NCI-H2171 (cell line): ENCODE measurements at places on chromosomes 16 and 17.

GRCh38 chr17:40551879-40552768, 13.1 kb downstream of the CCR7 start:
- peak; percentile 19 for DNase-seq

DNA sequence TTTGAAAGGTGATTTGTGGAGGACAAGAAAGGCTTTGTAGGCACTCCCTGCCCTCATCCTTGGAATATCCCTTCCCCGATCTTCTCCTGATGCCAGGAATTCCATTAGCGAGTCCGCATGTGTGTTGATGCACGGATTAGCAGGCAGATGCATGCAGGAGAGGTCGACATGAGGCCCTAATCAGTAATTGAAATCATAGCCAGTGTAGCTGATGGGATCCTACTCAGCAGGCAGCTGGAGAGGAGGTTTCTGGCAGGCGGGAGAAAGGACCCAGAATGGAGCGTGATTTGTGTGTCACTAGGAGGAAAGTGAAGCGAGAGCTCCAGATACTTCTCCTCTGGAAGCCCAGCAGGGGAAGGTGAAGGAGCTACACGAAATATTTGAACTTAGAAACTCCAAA, 196.3 kb upstream of the CDH11 start:
- DNase-seq, result no peak

GRCh38 chr17:6000426-6000825, 69.8 kb upstream of the WSCD1 start:
- no peak for DNase-seq

DNA sequence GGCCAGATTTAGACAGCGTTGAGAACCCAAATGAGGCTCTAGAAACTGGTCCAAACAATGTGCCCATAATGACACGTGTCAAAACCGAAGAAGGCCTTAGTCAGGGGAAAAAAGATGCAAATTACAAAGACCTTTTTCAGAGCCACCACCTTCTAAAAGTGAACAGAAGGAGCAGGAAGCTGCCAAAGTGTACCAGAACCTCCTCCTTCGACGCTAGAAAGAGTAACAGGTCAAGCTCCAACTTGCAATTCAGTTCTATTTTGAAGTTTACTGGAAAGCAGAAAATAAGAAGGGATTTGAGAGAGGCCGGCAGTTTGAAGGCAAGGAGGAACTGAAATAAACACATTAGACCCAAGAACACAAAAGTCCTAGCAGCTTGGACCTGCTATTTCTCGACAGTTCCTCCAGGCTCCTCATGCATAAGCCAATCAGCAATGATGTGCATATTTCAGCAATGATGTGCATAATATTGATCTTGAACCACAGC, 61.8 kb downstream of the XYLT1 start:
- DNase-seq, result no peak

- DNase-seq, result no peak
These were observed 48.9 kb downstream of the MRC2 start for GRCh38 chr17:62676231-62676943.

- no peak for DNase-seq
These were observed 25.6 kb downstream of the COX10 start for GRCh38 chr17:14094676-14095601.

GRCh38 chr17:45156242-45156641, 5.4 kb upstream of the HEXIM2 start:
- DNase-seq, result no peak

GRCh38 chr16:83992624-83993023, 24.6 kb downstream of the NECAB2 start:
- DNase-seq, result no peak

GRCh38 chr16:117379-118365, 20.8 kb downstream of the NPRL3 start:
- peak; percentile 78 for DNase-seq

DNA sequence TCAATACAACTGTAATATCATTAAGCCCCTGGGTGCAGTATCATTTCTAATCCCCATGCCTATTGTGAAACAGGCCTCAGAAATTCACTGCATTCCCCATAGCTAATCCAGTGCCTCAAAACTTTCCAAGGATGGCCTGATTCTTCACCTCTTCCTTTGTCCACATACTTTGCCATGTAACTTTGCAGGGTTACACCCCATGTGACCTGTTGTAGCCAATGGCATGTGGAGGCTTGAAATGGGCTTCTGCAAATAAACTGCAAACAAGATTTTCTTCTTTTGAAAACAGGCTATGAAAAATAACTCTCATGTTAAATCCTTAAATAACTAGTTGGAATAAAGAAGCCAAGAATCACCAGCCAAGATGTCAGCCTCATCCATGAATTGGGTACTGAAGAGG, 35.9 kb downstream of the ABCA10 start:
- DNase-seq, result no peak
